T-helper 17 cell (primary cell): ENCODE measurements at places on chromosomes 2 and 18. TPM values are rescaled to one million over a fixed set of nuclear protein-coding genes. Genes with fewer than 3 reads are reported as not detected.

Gene DCDC2C
- not detected for total RNA-seq

- H3K4me1 ChIP-seq = peaks cover 10% of the 10 kb centered on the region
- no peak overlapping the region for H3K4me3 ChIP-seq
- DNase-seq = no peak
- H3K27ac ChIP-seq = peak overlapping the region; percentile 75
- no peaks in the 10 kb centered on the region for H3K36me3 ChIP-seq
Observed at GRCh38 chr18:24656551-24657443, 196.4 kb downstream of the HRH4 start.

- H3K27ac ChIP-seq = peak overlapping the region; percentile 90
- H3K4me3 ChIP-seq = no peak overlapping the region
- H3K36me3 ChIP-seq = peaks cover 18% of the 10 kb centered on the region
- DNase-seq = no peak
Observed at GRCh38 chr2:241115361-241115760, 13.3 kb upstream of the MTERF4 start.

DNA sequence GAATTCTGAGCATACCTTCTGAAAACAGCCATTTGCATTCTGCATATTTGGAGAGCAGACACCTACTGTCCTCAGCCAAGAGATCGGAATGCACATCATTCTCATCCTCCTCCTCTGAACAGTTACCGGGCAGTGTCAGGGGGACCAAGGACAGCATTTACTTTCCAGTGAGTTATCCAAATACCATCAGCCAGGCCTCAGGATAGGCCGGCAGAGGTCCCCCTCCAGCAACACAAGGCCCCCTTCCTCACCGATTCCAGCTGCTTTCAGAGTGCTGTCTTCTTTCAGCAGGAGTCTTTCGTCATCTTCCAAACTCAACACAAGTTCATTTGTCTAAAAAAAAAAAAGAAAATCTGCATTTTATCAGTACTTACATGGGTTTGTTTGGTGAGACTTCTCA, 55.3 kb downstream of the C2orf76 start:
- H3K4me3 ChIP-seq = no peak overlapping the region
- H3K36me3 ChIP-seq = peaks cover 7% of the 10 kb centered on the region
- DNase-seq = no peak
- no peak overlapping the region for H3K27ac ChIP-seq
- no peaks in the 10 kb centered on the region for H3K27me3 ChIP-seq

Gene DTYMK
- total RNA-seq = 11.9 TPM

- peaks cover 10% of the 10 kb centered on the region for H3K4me1 ChIP-seq
- no peak for DNase-seq
- no peak overlapping the region for H3K27ac ChIP-seq
- peaks cover 10% of the 10 kb centered on the region for H3K36me3 ChIP-seq
Observed at GRCh38 chr18:74250131-74250530, 41.6 kb downstream of the CYB5A start.

Gene MEP1B
- not detected for total RNA-seq

- no peak for DNase-seq
- no peaks in the 10 kb centered on the region for H3K4me1 ChIP-seq
- H3K36me3 ChIP-seq = peaks cover 2% of the 10 kb centered on the region
- no peak overlapping the region for H3K27ac ChIP-seq
Observed at GRCh38 chr2:42862669-42863185, 70.3 kb upstream of the HAAO start.

Gene MC5R
- total RNA-seq = not detected

Gene EIF2AK3
- 34.9 TPM for total RNA-seq

Gene EFEMP1
- not detected for total RNA-seq

DNA sequence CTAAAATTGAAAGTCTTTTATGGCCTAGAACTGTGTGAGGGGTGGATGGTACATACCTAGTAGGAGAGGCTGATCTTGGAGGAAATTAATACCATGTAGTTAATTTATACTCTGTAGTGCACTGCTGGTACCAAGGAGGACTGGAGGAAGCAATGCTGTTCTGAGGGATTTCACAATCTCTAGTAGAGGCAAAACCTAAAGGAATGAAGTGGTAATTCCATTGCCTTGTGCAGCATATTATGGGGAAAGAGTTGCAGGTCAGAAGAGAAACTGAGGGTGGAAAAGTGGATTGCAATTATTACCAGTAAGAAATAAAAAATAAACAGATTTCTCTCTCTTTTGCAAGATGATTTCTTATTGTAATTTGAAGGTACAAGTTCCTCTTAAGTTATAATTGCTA, 2.2 kb downstream of the ABI2 start:
- peak overlapping the region; percentile 57 for H3K4me3 ChIP-seq
- no peak overlapping the region for H3K27ac ChIP-seq

Gene CXCR1
- not detected for total RNA-seq

GRCh38 chr2:102707796-102708695, 53.8 kb upstream of the TMEM182 start:
- no peak overlapping the region for H3K27ac ChIP-seq
- peaks cover 31% of the 10 kb centered on the region for H3K27me3 ChIP-seq
- no peak for DNase-seq
- H3K4me3 ChIP-seq = no peak overlapping the region
- no peaks in the 10 kb centered on the region for H3K36me3 ChIP-seq

- DNase-seq = no peak
- H3K27me3 ChIP-seq = peaks cover 10% of the 10 kb centered on the region
- H3K4me3 ChIP-seq = no peak overlapping the region
Observed at GRCh38 chr2:99572373-99573164, 82.8 kb upstream of the REV1 start.
